ENCODE measurements at places on chromosomes 1 and 21.

DNA sequence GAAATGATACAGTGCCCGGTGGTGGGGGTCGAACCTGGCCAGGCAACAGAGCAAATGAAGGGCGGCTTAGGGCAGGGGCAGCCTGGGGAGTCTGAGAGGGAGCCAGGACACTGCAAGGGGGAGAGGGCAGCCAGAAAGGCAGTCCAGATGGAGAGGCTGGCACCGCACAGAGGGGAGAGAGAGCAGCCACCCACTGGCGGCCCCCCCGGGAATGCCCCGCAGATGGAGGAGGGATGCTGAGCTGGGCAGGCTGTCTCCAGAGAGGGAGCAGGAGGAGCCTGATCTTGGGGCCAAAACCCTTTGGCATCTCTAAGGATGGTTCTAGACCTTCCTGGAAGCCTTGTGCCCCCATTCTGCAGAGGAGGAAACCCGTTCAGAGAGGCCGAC, 112.3 kb downstream of the LACTBL1 start:
- DNase-seq = no peak

DNA sequence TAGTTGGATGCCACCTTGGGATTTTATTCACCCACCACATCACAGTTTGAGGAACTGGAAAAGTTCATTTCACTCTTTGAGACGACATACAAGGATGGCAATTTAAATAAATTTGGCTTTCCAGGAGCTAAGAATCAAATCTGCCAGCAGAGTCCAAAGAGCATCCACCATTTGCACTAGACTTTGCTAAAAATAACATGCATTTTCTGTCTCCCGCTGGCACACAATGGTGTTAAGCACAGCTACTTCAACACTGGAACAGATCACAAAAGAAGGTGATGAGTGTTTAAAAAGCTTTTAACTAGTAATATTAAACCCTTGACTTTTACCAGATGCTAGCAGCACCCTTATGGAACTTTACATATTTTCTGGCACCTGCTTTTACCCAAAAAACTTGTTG, 44.6 kb downstream of the MAEL start:
- DNase-seq = no peak

DNA sequence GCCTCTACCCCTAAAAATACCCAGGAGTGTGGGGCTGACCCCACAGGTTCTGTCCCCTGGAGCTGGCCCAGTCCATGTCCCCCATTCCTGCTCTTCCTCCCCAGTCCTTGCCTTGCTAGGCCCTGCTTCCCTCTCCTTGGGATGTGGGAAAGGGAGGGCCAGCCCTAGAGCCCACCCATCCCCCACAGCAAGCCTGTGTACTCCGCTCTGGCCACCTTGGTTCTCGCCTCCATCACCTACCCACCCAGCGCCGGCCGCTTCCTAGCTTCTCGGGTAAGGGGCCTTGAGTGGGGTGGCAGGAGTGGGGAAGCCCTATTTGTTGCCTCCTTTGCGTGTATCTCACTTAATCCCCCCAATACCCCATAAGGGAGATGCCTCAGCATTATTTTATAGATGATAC, 6.7 kb downstream of the CLCNKB start:
- no peak for DNase-seq

GRCh38 chr1:9849691-9850441, 26.1 kb upstream of the CLSTN1 start:
- DNase-seq = no peak

- no peak for DNase-seq
Observed at GRCh38 chr1:31509124-31510072, 66.9 kb upstream of the TINAGL1 start.

GRCh38 chr1:10617931-10618885, 143.5 kb downstream of the PEX14 start:
- no peak for DNase-seq

GRCh38 chr1:58392083-58392482, 154.4 kb downstream of the OMA1 start:
- no peak for DNase-seq

DNA sequence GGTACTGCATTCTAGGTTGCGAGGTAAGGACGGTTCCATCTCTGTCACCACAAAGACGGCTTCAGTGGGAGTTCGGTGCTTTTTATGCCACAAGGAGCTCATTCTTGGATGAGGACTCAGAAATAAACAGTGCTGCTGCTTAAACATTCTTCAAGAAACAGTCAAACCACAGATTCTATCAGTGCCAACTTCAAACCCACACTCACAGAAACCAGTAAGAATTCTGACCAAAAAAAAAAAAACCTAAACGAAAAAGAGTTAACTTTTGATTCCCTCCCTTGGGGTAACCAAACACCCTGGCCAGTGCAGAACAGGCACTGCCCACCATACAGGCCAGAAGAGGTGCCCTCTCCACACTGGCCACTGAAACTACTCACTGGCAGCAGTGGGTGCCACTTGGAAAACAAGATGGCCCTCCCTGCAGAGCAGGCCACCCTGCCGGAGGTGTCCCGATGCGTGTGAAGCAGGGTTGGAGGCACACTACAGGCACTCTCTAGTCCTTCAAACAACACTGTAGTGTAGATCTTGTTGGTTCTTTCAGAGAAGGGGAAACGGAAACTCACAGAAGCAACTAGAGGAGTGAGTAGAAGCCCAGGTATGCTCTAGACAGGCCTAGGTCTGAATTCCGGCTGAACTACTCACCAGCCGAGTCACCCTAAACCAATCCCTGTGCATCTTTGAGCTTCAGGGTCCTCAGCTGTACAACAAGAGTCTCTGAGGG, 87.3 kb upstream of the TLR5 start:
- DNase-seq = no peak

All from NCI-H2081 (cell line).